ENCODE measurements at places on chromosomes 2 and 18. TPM values are rescaled to one million over a fixed set of nuclear protein-coding genes. Genes with fewer than 3 reads are reported as not detected.

DNA sequence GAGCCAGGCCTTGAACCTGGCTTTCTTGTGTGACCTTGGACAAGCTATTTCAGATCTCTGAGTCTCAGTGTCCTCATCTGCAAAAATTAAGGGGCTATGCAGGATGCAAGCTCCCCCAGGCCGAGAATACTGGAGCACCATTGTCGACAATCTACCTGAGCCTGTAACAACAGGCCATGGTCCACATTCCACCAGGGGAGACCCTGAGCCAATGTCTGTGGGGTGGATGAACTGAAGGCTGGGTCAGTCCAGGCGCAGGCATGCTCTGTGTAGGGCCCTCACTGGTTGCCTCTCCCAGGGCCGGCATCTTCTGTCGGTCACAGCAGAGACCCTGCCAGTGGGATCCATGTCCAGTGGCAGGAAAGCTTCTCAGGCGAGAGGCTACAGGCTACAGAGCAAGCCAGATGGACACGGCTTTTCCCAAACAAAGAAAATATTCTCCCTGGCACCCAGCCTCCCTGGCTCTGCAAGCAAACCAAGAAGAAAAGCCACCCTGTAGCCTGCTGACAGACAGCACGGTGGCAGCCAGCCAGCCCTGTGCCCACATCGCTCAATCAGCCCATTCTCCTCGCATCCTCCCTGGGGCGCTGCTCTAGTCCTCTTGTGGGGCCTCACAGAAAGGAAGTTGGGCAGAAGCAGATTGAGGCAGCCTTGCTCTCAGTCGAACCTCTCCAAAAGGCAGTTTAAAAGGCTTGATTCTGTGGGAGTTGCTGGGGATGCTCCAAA, 48.7 kb upstream of the FZD7 start:
- no peak for DNase-seq

- DNase-seq = no peak
These were observed 18.9 kb downstream of the INPP4A start for GRCh38 chr2:98463551-98463971.

The ALKAL2 gene
- total RNA-seq = 25.2 TPM

GRCh38 chr2:29766191-29766590, 155.2 kb downstream of the ALK start:
- no peak for DNase-seq

- DNase-seq = no peak
These were observed 17.4 kb downstream of the NTSR2 start for GRCh38 chr2:11652553-11652952.

DNA sequence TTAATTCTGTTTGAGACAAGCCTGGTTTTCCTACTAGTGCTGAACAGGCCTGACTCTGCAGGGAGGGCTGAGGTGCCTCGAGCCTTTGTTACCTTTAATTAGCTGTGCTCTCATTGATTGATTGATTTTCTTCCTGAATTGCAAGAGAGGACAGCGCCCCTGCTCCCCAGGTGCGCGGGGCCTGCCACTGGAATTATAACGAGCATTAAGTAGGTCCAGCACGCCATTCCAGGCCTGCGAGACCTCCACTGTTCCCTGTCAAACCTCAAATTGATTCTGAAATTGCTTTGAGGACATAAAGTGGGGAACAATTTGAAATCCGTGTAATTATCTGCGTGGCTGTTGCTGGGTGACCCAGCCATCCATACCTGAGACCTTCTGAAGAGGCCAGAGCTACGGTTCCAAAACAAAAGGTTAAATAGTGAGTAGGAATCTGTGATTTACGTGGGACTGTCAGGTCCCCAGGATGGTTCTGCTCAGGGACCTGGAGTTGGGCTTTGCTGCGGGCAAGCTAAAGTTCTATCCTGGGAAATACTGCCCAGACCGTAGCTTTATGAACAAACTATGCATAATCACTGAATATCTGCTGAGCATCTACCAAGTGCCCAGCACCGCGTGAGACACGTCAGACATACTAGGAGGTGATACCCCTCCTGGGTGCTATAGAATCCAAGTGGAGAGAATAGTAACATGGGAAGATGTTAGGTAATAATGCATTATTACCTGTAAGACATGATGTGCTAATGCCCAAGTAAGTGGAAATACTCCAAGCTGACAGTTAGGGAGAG, 104.1 kb downstream of the ZBTB7C start:
- DNase-seq = no peak

The SULT6B1 gene
- not detected for total RNA-seq

DNA sequence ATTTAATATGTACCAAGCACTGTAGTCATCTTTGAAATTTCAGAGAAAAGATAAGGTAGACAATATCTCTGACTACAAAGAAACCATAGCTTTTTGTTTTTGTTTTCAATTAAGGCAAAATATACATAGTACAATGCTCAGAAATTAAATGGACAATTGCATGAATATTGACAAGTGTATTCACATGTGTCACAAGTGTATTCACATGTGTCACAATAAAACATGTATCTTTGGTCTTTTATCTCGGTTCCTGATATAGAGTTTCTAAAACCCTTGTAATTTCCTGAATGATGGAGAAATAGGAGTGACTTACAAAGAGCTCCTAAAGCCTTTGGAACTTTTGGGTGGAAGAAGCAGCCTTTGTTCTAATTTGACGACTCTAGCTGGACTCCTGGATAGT, 756.4 kb downstream of the EPHA4 start:
- no peak for DNase-seq

The COLEC12 gene
- 36.6 TPM for total RNA-seq

GRCh38 chr18:70920840-70921374, 632.1 kb downstream of the SOCS6 start:
- DNase-seq = no peak

The RIT2 gene
- total RNA-seq = not detected

The RPL37A gene
- total RNA-seq = 694 TPM
